H1 (cell line): ENCODE measurements at places on chromosomes 16 and 17.

- DNase-seq: no peak
These were observed 102.0 kb upstream of the HAS3 start for GRCh38 chr16:69003500-69003899.

- DNase-seq: no peak
These were observed 6.6 kb downstream of the PNMT start for GRCh38 chr17:39674702-39675389.

DNA sequence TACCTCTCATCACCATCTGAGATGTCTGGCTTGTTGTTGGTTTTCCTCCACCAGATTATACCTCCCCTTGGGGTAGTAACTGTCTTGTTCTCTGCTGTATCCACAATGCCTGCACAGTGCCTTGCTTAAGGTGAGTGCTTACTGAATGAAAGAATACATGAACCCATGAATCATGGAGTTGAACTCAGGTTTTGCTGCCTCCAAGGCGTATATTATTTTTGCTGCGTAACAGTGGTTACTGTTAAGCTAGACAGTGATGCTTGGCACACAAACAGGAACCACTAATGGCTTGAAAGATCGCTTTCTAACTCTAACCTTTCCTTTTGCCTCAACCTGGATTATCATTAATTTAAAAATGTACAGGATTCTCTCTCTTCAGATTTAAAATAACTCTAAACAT lies 695.8 kb downstream of the TOX3 start:
- DNase-seq: no peak

GRCh38 chr16:67192781-67193361 lies 916 bp downstream of the E2F4 start:
- no peak for DNase-seq

GRCh38 chr17:76691379-76692191 lies 19.2 kb downstream of the MXRA7 start:
- DNase-seq: no peak

GRCh38 chr17:5464717-5465507 lies 3.9 kb downstream of the DHX33 start:
- DNase-seq: no peak

GRCh38 chr16:47927330-47927729 lies 228.5 kb downstream of the ABCC12 start:
- no peak for DNase-seq

GRCh38 chr17:4098521-4099209 lies 44.2 kb downstream of the ZZEF1 start:
- DNase-seq: no peak

DNA sequence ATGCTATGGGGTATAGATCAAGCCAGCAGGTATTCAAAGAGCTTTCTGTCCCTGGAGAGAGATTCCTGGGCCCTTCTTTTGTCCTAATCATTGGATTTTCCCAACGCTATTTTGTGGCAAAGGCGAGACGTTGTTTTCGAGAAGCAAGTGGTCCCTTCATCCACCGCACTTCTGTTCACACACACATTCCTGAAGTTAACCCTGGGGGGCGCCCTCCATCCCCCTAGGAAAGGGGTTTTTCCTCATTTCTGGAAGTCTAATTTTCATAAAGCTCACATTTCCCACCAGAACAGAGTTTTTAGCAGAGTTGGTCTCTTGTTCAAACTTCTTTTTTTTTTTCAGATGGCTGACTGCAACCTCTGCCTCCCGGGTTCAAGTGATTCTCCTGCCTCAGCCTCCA lies 11.9 kb downstream of the SCGB1C2 start:
- DNase-seq: peak; percentile 37

- DNase-seq: peak; percentile 51
These were observed 5.1 kb upstream of the RASL10B start for GRCh38 chr17:35726127-35726952.

DNA sequence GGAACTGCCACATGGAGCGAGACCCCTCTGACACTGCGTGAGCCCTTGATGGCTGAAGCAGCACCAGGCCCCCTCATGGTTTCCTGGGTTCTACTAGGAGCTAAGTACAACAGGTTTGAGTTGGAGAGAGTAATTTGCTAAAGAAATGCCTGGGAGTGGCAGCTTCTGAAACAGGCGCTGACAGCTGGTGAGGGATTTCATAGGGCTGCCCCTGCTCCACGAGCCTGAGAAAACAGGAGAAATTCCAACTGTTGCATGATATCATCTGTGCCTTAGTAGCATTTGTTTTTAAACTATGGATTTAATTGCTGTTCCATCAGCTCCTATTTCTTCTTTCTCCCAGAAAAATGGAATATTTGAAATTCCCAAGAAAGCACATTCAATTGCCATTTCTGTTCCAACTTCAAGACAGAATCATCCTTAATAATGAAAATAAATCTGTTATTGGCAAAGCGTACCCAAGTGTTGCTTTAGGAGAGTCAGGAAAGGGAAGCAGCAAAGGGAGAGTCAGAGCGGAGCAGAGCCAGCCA lies 78.8 kb upstream of the ANKFN1 start:
- no peak for DNase-seq
